Stimulated activated naive B cell treated with anti-CD40 and anti-IgM and Interleukin-4, amounts not matched to agents 10 μg/mL and 1 μg/mL and 100 μg/mL, for 72 hours (primary cell): ENCODE measurements at places on chromosomes 13 and 19.

GRCh38 chr19:18967358-18968146, 26.5 kb upstream of the HOMER3 start:
- DNase-seq = no peak

GRCh38 chr19:11890634-11891033, 3.1 kb downstream of the ZNF69 start:
- DNase-seq = no peak

- DNase-seq = no peak
Measured at GRCh38 chr19:18493440-18494266, 28.2 kb downstream of the ELL start.

DNA sequence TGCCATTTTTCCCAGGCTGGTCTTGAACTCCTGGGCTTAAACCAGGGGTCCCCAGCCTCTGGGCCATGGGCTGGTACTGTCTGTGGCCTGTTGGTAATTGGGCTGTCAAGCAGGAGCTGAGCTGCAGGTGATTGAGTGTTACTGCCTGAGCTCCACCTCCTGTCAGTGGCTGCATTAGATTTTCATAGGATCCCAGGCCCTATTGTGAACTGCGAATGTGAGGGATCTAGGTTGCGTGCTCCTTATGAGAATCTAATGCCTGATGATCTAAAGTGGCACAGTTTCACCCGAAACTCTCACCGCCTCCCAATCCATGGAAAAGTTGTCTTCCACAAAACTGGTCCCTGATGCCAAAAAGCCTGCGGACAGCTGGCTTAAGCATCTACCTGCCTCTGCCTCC, 16.6 kb upstream of the ZNF536 start:
- no peak for DNase-seq

DNA sequence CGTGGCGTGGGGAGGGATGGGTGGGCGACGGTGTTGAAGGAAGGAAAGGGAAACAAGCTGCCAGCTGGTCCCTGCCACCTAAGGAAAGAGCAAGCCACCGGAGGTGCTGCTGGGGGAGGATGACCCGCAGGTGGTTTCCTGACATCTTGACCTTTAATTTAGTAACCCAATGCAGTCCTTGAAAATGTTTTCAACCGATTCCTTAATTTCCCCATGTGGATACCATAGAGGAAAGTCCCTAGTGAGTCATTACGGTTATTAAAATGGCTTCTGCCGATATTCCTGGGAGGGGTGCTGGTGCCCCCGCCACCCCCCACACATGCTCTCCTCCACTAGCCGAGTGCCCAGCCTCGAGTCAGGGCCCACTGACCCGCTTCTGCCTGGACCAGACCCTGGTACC, 6.3 kb upstream of the ANKRD10 start:
- DNase-seq = no peak

- DNase-seq = no peak
Measured at GRCh38 chr13:43770871-43771270, 15.9 kb downstream of the ENOX1 start.
